ENCODE measurements at places on chromosomes 11 and 22.

DNA sequence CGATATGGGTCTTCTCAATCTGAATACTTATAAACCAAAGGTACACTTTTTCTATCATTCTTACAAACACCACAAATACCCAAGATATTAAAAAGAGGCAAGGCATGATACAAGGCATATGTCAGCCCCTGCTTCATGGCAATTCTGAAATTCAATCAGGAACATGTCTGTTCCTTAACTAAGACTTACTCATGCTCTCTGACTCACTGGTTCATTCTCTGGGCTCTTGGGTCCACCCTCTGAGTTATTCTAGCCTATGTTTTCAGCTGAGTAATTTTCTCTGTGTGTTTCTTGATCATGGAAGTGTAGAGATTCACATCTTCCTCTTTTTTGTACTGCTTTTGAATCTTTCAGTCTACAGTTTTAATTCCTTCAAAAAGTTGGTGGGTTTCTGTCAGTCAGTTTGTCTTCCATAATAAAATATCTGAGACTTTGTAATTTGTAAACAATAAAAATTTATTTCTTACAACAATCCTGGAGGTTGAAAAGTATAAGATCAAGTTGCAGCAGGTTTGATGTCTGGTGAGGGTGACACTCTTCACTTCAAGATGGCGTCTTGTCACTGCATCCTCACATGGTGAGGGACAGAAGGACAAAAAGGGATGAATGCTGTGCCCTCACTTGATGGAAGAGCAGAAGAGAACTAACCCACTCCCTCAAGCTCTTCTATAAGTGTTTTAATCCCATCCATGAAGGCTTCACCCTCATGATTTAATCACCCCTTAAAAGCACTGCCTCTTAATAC is 211.7 kb downstream of the FAM76B start:
- no peak for DNase-seq

- peak; percentile 51 for DNase-seq
Measured at GRCh38 chr11:18243783-18244362, 4.6 kb downstream of the SAA2 start.

DNA sequence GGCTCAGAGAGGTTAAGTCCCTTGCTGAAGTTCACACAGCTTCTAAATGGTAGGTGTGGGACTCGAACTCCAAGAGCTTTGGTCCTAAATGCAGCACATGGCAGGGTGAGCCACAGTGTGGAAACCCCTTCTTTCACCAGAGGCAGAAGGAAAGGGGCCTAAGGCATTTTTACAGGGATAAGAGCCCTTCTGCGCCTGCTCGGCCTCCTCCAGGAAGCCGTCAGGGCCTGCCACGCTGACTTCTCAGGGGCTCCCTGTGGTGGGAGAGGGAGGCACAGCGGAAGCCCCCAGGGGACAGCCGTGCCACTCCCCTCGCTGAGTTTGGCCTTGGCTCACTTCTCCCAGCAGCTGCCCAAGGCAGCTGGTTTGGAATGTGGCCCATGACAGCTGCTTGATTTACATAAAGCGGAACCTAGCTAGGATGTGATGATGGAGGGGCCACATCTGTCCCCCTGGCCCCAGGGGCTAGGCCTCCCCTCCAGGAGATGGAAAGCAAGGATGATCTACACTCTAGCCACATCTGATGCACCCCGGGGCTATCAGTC is 35.4 kb downstream of the CD82 start:
- DNase-seq, result no peak

DNA sequence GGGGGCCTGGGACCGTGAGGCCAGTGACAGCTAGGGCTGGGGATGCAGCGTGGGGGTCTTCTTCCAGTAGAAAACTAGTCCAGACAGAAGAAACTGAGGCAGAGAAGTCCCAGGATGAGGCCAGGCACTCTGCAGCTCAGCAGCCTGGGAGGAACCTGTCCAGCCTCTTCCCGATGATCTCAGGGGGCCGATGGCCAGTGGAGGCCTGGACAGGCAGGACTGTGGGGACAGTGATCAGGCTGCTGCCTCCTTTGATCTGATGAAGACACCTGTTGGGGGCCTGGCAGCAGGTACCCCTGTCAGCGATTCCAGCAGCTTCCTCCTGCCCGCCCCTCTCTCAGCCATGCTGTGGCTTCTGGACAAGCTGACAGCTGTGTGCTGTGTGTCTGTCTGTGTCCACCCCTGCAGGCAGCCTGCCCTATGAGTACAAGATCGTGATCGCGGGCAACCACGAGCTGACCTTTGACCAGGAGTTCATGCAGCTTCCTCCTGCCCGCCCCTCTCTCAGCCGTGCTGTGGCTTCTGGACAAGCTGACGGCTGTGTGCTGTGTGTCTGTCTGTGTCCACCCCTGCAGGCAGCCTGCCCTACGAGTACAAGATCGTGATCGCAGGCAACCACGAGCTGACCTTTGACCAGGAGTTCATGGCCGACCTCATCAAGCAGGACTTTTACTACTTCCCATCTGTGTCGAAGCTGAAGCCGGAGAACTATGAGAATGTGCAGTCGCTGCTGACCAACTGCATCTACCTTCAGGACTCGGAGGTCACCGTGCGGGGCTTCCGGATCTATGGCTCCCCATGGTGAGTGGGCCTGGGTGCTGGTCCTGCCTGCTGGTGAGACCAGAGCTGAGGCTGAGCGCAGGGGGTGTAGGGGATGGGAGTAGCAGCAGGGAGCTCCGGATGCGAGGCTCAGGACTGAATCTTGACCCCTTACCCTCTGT is 62.6 kb downstream of the MPPED1 start:
- DNase-seq, result no peak

- DNase-seq, result no peak
Measured at GRCh38 chr11:16610213-16610737, 128.2 kb upstream of the C11orf58 start.

DNA sequence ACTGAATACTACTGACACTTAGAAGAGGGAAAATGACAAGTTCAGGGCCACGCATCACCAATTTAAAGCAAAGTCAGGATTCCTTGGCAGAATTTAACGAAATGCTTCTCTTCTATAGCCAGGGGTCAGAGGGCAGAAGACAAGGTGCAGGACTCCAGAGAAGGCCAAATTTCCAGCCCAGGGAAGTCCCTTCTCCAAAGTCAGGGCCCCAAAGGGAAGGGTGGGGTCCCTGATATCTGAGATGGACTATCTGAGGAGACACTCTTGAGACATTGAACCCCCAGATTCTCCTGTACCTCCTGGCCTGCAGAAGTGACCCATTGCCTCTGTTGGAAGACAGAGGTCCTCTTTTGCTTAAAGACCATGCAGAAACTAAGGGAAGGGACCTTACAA is 91.2 kb downstream of the RPS6KA4 start:
- no peak for DNase-seq

GRCh38 chr22:28051787-28052356 is 132.8 kb upstream of the PITPNB start:
- DNase-seq, result no peak

DNA sequence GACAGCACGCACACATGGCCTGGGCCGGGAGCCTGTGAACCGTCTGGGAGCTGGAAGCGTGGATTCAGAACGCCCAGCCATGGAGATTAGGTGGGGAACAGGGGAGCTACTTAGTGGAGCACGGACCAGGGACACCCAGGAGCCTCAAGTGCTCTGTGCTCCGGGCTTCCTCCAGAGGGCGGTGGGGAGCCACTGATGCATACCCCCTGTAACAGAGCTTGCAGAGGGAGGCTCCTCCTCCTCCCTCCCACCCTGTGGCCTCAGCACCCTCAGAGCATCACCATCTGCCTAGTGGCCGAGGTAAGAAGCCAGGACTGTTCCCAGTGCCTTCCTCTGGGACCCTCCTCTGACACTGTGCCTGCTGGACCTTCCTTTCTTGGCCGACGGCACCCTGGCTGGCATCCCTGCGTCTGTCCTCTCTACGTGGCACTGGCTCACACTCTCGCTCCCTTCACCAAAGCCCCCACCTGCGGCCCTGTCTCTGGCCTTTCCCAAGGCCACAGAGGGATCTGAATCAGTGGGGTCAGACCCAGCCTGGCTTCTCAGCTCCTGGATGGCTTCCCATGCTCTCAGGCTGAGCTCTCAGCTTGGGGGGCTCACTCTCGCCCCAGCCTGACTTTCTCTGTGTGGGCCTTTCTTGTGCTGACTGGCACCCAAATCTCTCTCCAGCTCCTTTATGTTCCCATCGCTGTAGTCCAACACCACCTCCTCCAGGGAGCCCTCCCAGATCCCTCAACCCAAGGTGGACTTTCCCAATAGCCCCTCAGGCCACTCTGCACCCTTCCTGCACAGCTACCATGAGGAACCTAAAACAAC is 780.9 kb downstream of the BRD1 start:
- peak; percentile 38 for DNase-seq

Measured in NCI-H1436 treated with DMSO at 0.1 percent for 48 hours (cell line).